Right cardiac atrium (tissue), 5 donors: ENCODE measurements at places on chromosomes 2 and 18. TPM values are rescaled to one million over a fixed set of nuclear protein-coding genes. Genes with fewer than 3 reads are reported as not detected.

DNA sequence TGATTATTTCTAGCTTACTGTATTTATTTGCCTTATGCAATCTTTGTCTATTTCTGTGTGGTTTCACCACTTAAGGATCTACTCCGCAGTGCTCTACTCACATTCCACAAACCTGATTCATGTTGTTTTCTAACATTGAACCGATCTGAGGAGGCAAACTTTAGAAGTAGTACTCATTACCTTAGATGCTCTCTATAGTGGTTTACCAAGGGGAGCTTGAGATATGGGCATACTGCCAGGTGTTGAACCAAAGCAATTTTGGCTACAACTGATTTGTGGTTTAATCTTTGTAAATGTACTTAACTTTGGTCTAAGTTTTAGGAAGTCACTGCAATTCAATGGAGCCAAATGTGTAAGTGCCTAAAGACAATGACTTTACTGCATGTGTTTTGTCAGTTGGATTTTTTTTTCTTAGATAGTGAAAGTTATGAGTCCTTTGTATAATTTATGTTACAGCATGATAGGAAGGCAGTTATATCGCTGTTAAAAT is 50.1 kb downstream of the MAP2 start:
- no peak for DNase-seq

DNA sequence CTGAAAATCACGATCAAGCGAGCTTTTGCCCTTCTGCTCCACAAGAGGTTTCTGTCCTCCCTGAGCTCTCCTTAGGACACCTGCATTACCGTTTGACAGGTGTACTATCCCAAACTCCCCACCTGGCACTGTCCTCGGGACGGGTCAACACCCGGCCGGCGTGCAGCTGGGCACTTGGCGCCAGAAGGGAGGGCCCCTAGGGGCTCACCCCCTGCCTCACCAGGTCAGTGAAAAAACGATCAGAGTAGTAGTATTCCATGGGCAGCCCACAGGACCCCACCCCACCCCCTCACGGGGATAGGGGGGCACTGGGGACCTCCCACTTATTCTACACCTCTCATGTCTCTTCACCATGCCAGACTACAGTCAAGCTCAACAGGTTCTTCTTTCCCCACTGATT is 117.6 kb upstream of the ANKRD30BL start:
- DNase-seq, result no peak

DNA sequence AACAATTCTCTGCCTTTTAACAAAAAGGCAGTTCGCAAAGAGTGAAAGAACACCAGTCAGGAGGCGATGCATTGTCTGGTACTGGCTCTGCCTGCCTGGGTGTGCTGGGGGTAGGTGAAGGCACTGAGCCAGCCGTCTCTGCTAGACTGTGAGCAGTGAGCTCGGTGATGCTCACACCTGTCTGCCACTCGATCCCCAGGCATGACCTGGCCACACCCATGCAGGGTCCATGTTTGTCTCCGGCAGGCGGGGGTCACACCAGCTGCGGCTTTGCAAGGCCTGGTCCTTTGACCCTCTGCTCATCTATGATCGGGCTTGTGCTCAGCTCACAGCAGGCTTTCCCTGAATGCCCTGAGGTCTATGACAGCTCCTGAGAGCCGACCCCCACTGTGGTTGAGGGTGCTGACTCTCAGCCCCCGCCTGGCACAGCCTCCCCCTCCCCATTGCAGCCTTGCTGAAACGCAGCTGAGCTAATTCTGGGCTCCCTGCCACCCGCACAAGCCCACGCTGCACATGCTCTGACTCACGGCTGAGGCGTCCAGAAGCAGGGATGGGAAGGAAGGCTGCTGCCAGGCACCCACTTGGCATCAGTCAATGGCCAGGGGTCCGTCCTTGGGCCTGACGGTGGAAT is 23.7 kb downstream of the CRACDL start:
- no peak for DNase-seq

- DNase-seq, result peak; percentile 80
These were observed 5.5 kb downstream of the COL6A3 start for GRCh38 chr2:237408335-237409000.

DNA sequence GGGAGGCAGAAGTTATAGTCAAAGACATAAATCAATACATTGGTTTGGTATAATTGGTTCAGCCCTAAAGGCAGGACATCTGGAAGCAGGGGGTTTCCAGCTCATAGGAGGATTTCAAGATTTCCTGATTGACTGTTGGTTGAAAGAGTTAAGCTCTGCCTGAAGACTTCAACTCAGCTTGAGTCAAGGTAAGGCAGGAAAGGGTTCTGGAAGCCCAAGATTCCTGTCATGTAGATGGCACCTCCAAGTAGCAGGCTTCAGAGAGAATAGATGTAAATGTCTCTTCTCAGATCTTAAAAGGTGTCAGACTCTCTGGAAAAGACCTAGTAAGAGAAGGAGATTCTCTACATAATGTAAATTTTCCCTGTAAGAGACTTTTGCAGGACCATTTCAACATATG is 335.3 kb downstream of the RIT2 start:
- DNase-seq, result no peak

- DNase-seq, result no peak
These were observed 42.0 kb downstream of the ZEB2 start for GRCh38 chr2:144477957-144478311.

DNA sequence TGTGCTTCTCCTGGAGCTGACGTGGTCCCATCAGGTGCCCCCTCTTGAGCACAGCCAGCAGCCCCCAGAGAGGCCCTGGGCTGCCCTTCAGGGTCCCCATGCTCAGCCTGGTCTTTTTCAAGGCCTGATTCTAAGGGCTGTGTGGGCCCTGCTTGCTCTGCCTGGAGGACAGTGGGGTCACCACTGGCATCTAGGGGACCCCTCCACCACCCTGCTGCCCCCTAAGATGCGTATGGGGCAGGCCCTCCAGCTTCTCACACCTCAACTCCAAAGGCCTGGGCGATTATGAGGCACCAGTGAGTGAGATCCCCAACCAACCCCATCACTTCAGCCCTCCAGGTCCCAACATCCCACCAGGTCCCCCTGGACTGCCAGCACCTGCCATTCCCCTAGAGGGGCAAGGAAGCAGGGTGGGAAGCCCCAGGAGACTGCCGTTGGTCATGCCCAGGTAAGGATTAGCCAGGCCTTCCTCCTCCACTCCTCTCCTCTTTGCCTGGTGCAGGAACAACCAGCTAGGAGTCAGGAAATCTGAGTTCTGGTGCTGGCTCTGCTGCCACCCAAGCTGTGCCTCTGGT is 114.4 kb downstream of the SMAD7 start:
- peak; percentile 5 for DNase-seq

DNA sequence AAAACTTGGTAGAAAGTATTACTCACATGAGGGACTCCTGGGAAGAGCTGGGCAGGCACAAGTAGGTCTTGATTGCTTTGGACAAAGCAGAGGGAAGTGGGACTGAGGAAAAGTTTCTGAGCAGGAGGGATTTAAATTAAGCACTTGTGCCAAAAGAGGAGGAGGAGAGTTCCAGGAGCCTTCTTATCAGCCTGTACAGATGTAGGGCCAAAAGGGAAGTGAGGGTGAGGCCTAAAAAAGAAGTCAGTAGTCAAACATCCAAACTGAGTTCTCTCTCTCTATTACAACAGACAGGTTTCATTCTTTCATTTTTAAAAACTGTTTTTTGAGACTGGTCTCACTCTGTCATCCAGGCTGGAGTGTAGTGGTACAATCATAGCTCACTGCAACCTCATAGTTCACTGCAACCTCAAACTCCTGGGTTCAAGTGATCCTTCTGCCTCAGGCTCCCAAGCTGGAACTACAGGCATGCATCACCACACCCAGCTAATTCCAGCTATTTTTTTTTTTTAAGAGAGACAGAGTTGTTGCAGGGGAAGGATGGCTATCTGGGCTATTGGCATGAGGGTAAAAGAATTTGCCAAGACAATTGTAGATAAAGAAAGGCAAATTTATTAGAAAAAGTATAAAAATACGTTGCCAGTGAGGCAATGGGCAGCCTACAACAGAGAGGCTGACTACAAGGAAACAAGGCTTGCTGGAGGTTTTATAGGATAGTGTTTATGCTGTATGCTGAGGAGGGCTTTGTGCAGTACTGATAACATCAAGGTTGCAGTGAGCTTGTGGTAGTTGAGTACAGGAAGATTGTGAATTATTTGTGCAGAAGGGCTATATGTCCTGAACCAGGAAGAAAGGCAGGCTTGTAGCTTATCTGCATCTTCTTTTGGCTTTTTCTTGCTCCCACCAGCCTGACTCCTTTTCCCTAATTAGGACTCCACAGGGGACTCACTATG is 29.0 kb downstream of the CFAP210 start:
- no peak for DNase-seq

- DNase-seq, result no peak
These were observed 47.5 kb downstream of the GALNT3 start for GRCh38 chr2:165746501-165746900.

GRCh38 chr18:7601246-7601615 is 34.1 kb downstream of the PTPRM start:
- DNase-seq, result no peak

DNA sequence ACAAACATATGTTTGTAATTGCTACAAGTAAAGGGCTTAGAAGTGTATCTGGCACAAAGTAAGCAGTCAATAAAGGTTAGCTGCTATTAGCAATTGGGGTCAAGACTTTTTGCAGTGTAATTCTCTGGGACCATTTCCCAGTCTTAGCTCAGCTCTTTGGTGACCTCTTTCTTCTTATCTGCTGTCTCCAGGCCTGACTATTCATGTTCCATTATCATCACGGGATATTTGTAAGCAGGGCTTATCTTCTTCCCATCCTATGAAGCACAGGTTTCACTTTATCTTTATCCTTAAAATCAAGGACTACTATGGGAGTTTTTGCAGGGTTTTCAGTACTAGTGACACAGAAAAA is 131.7 kb downstream of the DOCK10 start:
- DNase-seq, result no peak

DNA sequence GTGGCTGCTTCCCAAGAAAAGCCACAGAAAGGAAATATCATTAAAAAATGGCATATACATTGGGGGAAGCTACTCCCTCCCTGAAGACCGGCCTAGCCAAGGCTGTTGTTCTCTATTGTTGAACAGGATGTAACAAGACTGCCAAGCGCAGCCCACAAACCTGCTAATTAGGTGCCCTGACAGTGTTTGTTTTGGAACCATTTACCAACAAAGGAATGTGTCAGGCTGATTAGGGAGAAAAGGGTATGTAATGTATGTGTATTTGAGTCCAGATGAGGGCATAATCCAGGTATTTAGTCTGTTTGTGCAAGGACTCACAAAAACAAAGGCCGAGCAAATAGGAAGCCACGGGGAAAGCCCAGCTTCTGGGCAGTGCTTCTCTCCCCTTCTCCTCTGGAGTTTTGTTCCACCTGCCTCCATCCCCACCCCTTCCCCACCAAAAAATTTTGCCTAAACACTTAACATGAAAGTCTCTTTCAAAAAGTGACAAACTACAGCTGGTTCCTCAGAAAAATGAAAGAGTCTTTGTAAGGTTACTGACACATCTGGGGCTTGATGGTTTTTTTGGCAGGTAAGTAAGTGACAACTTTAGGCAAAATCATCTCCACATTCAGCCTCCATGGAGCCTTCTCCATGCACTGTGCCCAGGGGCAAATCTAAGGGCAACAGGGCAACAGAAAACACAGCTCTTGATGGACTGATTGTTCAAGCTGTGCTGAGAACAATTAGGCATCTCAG is 78.3 kb upstream of the FZD5 start:
- peak; percentile 74 for DNase-seq

- DNase-seq, result no peak
These were observed 1.4 kb downstream of the TM4SF20 start for GRCh38 chr2:227377467-227378351.

DNA sequence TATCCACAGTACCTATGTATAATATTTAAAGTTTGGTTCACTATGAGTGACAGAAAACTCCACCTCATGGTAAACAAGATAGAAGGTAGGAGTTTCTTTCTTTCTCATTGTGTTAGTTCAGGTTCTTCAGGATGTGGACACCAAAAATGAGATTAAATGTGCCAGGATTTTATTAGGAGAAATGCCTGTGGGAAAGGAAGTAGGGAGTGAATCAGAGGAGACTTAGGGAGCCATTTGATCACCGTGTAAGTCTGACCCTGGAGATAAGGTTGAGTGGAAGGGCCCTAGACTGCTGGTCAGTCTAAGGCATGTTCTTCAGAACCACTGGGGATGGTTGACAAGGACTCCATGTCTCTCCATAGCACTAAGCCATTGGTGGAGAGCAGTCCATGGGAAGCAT is 8.1 kb downstream of the AOX1 start:
- no peak for DNase-seq

- no peak for DNase-seq
These were observed 3.3 kb upstream of the CERS6 start for GRCh38 chr2:168452781-168453180.

- DNase-seq, result no peak
These were observed 10.5 kb upstream of the B3GNT7 start for GRCh38 chr2:231384970-231385369.

DNA sequence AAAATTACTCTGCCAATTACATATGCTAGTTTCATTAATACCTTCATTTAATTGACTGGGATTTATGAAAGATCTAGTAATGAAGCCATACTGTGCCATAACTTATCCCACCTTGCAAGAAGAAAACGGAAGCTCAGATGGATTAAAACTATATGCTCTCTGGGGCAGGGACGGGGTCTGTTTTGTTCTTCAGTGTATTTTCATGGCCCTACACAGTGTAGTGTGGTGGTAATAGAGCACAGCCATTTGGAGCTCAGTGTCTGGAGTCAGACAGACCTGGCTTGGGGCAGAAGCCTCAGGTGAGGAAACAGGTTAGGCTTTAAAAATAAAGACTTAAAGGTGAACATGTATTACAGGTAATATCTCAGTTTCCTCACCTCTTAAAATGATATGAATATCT is 62.3 kb downstream of the FIGN start:
- no peak for DNase-seq

DNA sequence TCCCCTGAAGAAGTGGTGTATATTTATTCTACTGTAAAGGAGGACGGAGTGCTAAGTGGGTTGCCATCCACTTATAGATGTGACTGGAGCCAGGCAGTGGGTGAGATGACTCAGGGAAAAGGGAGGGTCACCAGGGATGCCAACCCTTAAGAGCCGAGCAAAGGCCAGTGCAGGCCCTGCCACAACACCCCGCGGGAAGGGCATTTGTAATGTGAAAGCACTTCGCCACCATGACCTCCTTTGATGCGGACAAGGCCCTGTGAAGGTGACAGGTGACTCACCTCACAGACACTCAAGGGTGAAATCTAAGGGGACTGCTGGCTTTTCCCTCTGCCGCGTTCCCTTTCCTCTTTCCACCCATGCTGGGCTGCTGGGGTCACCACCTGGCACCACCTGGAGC is 50.2 kb upstream of the MRPL33 start:
- DNase-seq, result no peak

DNA sequence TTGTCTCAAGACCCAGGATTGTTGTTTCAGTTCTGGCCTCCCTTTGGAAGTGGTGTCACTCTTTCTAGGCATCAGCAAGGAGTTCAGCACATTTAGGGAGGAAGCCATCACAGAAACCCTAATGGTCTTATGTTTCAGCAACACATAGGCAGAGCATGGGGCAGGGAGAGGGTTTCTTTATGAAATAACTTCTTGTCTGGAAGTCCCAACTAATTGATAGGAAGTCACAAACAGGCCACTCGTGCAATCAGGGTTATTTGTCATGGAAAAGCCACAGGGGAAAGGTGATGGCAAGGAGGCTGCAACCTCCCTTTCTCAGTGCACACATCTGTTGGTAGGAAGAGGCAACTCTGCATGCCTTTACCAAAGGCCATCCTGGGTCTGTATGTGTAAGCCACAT is 103.0 kb downstream of the BCL11A start:
- no peak for DNase-seq

- no peak for DNase-seq
These were observed 385.8 kb downstream of the ZEB2 start for GRCh38 chr2:144133936-144134665.

Gene ZBTB14
- total RNA-seq, result 9.9 TPM

Gene RGPD4
- total RNA-seq, result 0.11 TPM

Gene AKAIN1
- total RNA-seq, result not detected

Gene CHRND
- total RNA-seq, result not detected

Gene TLX2
- not detected for total RNA-seq

Gene CD207
- total RNA-seq, result 0.20 TPM

Gene MYO5B
- 3.2 TPM for total RNA-seq

Gene IRS1
- total RNA-seq, result 14.2 TPM
